H1 (cell line): ENCODE measurements at places on chromosomes 1 and 21.

DNA sequence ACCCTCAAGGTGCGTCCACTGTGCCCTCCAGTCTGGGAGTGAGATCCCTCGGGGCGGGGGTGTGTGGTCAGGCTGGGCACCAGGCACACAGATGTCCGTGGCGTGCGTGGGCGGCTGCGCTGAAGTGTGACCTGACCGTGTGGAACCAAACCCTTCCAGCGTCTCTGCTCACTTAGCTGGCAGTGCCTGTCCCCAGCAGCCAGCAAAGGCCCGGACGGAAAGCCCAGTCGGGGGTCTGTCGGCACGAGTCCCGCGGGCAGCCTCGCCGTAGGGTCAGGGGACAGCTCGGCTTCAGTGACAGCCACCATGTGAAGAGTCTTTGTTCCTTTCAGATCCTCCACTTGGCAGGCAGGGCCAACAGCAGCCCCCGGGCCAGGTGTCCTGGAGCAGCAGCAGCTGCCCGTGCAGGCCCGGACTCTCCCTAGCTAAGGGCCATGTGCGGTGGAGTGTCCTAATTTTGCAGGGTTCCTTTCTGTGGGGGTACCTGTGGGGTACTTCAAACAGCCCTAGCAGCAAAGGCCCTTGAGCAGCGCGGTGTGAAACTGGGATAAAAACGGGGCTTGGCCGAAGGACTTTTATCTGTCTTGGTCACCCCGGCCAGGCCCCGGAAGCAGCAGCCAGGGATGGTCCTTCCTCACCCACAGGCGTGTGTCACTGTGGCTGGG, 11.6 kb downstream of the TTLL10 start:
- no peak for DNase-seq

GRCh38 chr1:7893529-7894180, 40.8 kb upstream of the UTS2 start:
- DNase-seq: no peak

- DNase-seq: no peak
Observed at GRCh38 chr1:93839307-93839706, 39.7 kb downstream of the DNTTIP2 start.

DNA sequence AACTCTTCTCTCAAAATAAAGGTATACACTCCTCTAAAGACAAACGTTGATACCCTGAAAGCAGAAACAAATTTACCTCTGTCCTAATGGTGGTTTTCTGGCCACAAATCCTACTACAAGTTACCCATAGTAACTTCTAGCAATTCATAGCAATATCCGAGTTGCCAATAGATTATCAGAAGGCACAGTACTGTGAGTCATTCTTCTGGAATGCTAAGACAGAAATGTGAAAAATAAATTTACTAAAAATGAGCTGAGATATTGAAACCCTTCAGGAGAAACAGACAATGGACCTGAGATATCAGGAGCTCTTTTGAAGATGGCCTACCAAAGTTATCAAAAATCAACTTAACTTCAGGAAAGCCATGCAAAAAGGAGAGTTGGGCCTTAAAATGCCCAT, 715.0 kb upstream of the ADAMTS5 start:
- no peak for DNase-seq

DNA sequence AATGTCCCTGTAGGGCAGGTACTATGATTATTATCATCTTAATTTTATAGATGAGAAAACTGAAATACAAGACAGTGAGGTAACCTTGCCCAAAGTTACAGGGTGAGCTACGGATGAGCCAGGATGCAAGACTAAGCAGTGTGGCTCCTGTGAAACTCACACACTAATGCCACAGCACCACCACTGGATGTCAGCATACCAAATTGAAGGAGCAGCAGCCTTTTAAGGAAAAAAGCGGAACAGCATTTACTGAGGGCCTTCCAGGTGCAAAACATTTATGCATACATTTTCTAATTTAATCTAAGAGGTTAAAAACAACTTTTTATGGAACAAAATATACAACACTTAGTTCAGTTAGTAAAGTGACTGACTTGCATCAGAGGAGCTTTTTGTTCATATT, 41.7 kb downstream of the SEC16B start:
- DNase-seq: no peak

DNA sequence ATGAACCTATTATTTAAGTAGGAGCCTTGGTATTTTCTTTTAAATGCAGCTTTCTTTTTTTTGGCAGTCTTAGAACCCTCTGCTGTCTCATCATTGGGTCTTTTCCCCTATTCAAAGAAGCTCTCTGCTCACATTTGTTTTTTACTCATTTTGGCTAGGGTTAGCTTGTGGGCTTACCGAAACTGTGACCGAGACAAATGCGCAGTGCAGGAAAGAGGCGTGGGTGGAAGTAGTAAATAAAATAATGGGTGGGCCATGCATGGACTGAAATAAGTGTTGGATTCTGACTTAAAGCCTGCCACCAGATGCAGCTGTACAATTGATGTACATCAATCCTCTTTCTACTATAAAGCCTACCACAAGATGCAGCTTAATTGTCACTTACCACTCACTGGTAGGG, 14.7 kb downstream of the XPR1 start:
- DNase-seq: no peak

GRCh38 chr1:26419494-26419893, 8.9 kb downstream of the LIN28A start:
- DNase-seq: no peak

DNA sequence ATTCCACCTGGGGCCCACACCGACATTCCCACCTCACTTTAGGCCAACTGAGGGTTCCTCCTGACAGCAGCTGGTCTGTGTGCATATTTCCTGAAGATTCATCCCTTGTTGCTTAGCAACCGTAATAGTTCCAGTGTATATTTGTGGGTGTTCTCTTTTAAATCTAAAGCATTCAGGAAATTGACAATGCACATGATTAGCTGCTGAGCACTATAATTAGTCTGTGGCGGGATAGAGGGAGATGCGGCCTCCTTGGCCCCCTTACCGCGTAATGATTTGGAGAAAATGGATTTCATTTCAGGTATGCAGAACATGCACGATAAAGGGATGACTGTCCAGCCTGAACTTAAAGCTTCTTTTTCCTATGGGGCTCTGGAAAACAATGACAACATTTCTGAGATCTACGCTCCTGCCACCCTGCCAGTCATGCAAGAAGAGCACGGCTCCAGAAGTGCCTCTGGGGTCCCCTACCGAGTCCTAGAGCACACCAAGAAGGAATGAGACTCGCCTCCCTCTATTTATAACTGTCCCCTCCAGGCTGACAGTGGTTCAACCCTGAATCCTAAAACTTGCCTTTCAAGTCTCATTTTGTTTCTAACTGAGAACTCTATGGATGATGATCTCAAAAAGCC, 33.8 kb upstream of the RCAN3 start:
- DNase-seq: no peak

DNA sequence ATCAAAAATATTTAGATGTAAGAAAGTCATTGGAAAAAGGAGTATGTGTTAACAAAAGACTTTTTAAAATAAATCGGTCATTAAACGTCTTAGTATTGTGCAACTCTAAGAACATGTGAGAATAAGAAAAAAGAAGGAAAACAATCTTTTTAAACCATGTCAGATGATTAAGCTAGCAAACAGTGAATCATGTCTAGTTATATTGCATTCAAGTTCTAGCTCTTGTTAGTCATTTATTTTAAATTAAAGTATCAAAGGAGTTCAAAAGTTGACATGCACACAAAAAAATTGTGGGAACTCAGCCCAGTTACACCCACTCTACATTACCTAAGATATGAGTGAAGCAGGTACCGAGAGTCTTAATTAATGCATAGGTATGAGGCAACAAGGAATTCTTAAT, 9.8 kb downstream of the FRRS1 start:
- DNase-seq: no peak

GRCh38 chr1:67393240-67393639, 37.0 kb downstream of the SERBP1 start:
- DNase-seq: no peak

GRCh38 chr1:216476341-216476740, 53.1 kb upstream of the USH2A start:
- DNase-seq: no peak

DNA sequence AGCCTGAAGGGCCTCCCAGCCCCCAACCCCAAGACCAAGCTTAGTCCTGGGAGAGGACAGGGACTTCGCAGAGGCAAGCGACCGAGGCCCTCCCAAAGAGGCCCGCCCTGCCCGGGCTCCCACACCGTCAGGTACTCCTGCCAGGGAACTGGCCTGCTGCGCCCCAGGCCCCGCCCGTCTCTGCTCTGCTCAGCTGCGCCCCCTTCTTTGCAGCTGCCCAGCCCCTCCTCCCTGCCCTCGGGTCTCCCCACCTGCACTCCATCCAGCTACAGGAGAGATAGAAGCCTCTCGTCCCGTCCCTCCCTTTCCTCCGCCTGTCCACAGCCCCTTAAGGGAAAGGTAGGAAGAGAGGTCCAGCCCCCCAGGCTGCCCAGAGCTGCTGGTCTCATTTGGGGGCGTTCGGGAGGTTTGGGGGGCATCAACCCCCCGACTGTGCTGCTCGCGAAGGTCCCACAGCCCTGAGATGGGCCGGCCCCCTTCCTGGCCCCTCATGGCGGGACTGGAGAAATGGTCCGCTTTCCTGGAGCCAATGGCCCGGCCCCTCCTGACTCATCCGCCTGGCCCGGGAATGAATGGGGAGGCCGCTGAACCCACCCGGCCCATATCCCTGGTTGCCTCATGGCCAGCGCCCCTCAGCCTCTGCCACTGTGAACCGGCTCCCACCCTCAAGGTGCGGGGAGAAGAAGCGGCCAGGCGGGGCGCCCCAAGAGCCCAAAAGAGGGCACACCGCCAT, 21.9 kb upstream of the ARF1 start:
- no peak for DNase-seq

GRCh38 chr1:53188099-53188498, 8.5 kb upstream of the CPT2 start:
- no peak for DNase-seq

GRCh38 chr1:93604411-93604810, 77.2 kb downstream of the BCAR3 start:
- DNase-seq: no peak

DNA sequence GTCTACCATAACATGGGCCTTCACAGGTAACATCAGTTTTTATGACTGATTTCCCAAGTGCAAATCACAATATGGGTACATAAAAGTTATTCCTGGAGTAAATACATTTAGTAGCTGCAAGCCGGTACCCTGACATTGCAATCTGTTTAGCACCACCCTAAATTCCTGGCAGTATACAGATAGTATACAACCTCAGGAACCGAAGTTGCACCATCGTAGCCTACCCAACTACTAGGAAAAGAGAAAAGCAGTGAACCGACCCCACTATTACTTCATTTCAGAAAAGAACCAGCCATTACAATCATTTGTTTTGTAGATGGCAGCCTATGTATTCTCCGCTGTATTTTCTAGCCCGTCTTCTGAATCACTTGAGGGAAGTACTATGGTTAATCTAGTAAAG, 1.1 kb downstream of the ADIPOR1 start:
- DNase-seq: no peak

DNA sequence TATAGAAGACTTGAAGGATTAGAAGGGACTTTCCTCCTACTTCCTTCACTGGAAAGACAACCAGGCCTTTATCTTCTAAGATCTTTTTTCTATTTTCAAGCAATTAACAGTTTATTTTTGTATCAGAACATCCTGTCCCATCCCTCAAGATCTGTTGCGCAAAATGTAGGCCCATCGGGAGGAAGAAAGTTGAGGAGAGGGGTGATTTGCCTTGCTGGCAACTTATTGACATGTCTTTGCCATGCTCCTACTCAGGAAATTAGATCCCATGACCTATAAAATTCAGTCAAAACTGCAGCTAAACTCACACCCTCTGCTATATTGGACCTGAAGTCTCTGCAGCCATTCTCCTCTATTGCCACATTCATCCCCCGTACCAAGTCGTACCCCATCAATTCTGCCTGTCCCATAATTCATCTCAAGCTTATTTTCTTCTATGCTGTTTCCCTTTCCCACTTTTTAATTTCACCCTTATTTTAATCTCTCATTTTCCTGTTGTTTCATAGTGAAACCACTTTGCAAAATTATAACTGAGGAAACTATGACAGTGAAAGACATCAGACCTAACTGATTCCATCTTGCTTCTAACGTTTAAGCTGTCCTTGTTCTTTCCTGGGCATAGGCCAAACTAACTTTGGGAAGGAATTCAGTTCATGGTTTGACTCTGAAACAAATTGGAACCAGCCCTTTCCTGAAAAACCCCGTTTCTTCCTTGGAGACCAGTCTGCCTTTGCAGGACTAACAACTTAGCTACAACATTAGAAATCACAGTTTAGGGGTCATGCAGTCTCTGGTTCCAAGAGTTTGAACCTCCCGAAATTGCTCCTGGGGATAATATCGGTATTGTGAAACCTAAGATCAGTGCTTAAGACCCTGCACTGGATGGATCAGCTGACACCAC, 195.7 kb upstream of the PTBP2 start:
- no peak for DNase-seq

GRCh38 chr21:38504066-38504465, 5.8 kb upstream of the ERG start:
- DNase-seq: no peak

DNA sequence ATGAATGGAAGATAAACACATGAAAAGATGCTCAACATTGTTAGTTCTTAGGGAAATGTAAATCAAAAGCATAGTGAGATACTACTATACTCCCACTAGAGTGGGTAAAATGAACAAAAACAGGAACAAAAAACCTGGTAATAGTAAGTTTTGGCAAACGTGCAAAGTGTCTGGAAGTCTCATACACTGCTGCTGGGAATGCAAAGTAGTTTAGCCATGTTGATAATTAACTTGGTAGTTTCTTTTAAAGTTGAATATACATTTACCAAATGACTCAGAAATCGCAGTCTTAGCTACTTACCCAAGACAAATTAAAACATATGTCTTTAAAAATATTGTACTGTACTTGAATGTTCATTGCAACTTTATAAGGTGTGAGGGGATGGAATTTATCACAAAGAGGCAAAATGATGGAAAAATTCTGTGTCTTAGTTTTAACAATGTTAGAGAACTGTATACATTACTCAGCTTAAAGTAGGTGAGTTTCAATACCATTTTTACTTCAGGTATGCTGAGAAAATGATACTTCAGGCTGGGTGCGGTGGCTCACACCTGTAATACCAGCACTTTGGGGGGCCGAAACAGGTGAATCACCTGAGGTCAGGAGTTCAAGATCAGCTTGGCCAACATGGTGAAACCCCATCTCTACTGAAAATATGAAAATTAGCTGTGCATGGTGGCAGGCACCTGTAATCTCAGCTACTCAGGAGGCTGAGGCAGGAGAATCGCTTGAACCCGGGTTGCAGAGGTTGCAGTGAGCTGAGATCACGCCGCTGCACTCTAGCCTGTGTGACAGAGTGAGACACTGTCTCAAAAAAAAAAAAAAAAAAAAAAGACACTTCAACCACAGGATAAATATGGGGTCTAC, 102.3 kb downstream of the PDE4B start:
- DNase-seq: no peak
